ENCODE measurements at places on chromosomes 7 and 10. TPM values are rescaled to one million over a fixed set of nuclear protein-coding genes. Genes with fewer than 3 reads are reported as not detected.

DNA sequence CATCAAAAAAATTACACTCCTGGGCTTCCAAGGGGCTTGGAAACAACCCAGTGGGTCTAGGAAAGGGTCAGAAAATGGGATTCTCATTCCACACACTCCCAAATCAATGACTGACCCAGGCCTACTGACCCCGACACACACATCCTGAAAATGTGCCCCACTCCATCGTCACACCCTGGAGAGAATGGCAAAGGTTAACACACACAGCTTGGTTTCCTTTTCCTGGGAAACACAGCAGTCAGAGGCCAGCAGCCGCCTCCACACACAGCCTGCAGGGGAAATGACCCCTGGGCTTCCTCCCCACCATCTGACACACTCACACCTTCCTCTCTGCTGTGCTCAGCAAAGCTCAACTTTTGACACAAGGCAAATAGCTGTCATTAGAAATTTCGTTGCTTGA is 42.9 kb downstream of the SH3PXD2A start:
- DNase-seq, result no peak

DNA sequence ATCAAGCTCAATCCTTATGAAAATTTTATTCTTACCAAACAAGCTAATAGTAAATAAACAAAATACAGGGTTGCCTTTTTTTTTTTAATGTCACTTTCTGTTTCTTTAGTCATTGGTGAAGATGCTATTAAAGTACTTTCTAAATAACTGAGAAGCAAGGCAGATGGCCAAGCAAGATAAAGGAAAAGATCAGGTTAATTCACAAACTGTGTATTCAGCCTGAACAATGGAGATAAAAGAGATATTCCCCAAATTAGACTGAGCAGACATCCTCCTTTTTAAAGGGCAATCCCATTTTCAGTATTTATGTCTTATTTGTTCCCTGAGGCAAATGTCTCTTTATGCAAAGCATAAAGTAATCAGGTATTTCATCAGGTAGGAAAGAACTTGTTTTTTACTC is 23.1 kb upstream of the XRCC2 start:
- DNase-seq, result no peak

GRCh38 chr7:55502124-55502857 is 70.0 kb downstream of the VOPP1 start:
- DNase-seq, result no peak

GRCh38 chr7:115475761-115476385 is 554.0 kb downstream of the MDFIC start:
- DNase-seq, result no peak

Gene CARD11
- total RNA-seq, result 0.22 TPM

DNA sequence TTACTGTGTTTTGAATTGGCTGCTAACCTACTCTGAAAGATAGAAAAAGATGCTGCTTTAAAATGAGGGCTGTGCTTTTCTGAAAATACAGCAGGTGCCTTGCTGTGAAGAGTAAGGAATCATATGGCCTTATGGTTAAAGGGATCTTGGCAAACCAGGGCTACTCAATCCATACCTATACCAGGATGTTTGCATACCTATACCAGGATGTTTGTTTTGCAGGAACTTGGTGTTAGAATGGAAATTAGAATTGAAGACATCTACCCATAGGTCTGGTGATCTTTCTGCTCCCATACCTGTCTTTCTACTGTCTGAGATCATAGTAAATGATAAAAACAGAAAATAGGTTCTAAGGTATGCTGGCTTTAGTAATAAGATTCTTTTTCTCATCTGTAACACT is 200.2 kb upstream of the C7orf33 start:
- DNase-seq, result no peak

Gene GPR37
- not detected for total RNA-seq

Gene MUC3A
- 0.30 TPM for total RNA-seq

Gene CCDC136
- 5.2 TPM for total RNA-seq

Measured in Right ventricle myocardium superior (tissue), 1 donor.